ENCODE measurements at places on chromosomes 3 and 15.

GRCh38 chr15:71802770-71803169, 7.6 kb upstream of the NR2E3 start:
- no peak for DNase-seq

- no peak for DNase-seq
Observed at GRCh38 chr3:115646027-115646690, 22.8 kb downstream of the GAP43 start.

DNA sequence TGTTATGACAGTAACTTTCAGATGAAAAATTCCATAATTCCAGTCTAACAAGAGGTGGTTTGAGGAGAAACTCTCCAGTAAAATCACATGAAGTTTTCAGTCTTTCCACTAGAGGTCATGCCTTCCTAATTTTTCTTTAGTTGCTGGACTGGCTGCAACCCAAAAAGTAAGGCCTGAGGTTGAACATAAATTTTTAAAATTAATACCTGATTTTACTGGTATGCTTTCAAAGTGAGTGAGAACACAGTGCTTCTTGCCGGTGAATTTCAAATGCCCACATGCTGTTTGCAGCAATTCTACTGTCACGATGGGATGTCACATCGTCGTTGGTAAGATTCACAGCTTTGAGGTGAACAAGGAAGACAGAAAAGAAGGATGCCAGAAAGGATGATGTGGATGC, 89.0 kb upstream of the FGF12 start:
- no peak for DNase-seq

DNA sequence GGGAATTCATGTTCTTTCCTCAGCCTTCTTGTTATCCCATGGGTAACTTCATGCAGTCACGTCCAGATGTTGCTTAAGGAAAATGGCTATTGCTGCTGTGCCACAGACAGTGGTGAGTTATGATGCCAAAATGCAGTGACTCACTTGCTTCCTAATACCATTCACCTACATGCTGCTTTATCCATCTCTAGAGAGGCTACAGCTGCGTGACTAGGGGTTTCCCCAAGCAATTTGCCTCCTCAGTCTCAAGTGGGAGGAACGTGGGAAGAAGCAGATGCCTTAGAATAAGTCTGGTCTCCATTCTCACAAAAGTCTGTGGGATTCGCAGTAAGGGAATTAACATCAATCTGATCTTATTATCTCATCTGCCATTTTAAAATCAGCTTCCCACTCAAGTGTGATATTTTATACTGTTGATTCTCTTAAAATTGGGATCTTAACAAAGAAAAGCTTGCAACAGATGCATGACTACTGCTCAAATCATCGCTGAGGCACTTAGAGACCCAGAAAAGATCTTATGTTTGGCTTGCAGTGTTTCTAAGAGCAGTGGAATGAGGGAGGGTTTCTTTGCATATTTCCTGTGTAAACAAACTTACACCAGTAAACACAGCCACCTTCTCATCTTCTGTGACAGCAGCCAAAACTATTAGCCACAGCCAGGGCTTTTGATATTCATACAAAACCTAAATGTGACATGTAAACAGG, 62.0 kb upstream of the ACP3 start:
- DNase-seq: peak; percentile 31

GRCh38 chr3:197458906-197459470, 96.8 kb downstream of the BDH1 start:
- no peak for DNase-seq

DNA sequence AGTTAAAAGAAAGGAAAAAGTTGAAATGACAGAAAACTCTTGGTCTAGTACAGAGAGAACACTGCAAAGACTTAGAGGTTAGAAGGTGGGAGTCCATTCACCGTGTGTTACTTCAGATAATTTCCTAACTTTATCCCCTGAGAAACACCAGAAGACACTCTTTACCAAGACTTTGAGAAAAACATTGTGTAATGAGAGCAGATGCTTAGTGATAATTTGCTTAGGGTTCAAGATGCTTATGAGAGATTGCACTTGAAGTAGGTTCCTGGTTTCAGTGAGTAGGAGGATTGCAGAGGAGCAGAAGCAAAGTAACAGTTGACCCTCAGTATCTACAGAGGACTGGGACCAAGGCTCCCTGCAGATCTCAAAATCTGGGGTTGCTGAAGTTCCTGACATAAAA, 594.1 kb downstream of the NR2F2 start:
- no peak for DNase-seq

DNA sequence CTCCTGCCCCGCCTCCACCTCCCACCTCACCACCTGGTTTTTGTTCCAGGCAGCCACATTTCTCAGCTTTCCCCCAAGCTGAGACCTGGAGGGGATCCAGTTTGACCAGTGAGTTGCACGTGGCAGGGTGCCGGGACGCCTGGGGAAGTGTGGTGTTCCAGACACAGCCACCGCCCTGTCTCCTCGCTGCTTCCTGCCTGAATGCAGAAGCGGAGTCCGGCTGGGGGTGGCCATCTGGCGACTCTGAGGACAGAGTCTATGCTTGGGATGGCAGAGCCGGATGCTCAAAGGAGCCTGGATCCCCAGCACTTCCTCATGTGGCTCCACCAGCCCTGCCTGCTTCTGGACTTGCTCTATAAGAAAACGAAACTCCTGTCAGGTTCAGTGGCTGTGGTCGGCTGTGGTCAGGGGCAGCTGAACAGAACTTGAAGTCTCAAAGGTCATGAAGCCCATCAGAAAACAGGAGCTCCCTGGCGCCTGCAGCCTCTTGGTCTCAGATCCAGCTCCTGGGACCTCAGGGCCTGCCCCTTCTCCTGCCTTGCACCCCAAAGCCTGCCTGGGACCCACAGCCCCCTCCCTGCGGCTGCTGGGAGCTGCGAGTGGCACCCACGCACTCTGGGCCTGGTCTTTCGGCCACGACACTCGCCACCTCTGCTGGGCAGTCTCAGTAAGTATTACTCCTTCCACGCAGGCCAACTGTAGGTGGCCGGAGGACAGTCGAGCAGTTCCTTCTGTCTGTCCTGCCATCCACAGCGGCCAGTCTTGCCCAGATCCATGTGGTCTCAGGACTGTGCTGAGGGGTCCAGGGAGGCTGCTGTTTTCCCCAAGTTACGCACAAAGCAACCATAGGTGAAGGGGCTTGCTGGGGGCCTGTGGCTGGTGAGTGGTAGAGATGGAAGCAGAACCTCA, 112.8 kb upstream of the MEF2A start:
- DNase-seq: no peak

GRCh38 chr15:98152156-98152555, 191.7 kb downstream of the ARRDC4 start:
- no peak for DNase-seq

GRCh38 chr3:117411971-117412370, 702.4 kb downstream of the TUSC7 start:
- DNase-seq: no peak

- no peak for DNase-seq
Observed at GRCh38 chr3:193214445-193214844, 26.6 kb upstream of the PLAAT1 start.

All from GOT3 (cell line).